ENCODE measurements at places on chromosomes 3 and 15.

DNA sequence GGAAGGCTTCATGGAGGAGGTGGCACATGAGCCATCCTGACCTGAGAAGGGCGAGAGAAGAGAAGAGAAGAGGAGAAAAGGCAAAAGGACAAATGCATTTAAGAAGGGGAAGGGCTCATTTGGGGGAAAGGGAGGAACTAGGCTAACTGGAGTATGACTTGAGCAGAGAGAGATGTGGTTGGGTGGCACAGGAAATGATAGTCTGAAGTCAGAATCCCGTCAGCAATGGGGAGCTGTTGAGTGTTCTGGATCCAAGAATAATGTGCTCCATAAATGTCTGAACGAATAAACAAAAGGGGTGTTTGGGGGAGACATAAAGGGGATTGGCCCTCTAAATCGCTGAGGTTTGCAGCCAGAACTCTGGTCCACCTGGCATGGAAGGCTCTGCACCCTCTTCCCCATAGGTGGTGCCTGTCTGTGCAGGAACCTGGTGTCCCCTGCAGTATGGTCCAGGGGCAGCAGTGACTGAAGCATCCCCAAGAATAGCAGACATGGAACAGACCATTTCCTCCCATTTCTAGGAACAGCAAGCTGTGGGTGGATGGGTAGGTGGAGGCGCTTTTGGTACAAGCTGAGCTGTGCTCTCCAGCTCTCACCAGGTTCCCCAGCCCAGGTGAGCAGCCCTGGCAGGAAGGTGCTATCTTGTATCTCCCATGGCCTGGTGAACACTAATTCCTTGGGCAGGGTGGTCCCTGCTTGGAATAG is 15.2 kb downstream of the CORO2B start:
- no peak for DNase-seq

DNA sequence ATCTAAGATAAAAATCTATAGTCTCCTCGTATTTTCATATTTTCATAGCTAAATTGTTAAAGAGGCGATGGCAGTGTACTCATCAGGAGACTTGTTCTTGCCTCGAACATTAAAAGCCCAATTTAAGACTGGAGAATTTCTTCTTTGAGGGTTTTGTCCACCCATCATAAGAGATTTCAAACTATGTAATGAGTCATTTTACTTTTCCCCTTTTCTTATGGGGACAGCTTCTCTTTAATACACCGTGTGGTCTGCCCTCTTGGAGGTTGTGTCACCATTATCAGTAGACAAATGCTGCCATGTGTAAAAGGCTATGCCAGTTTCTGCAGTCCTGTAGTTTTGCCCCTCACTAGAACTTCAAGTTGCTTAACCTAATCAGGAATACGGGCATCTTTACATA is 16.9 kb downstream of the TGFBR2 start:
- DNase-seq, result no peak

GRCh38 chr3:14206548-14207177 is 28.0 kb downstream of the LSM3 start:
- no peak for DNase-seq

DNA sequence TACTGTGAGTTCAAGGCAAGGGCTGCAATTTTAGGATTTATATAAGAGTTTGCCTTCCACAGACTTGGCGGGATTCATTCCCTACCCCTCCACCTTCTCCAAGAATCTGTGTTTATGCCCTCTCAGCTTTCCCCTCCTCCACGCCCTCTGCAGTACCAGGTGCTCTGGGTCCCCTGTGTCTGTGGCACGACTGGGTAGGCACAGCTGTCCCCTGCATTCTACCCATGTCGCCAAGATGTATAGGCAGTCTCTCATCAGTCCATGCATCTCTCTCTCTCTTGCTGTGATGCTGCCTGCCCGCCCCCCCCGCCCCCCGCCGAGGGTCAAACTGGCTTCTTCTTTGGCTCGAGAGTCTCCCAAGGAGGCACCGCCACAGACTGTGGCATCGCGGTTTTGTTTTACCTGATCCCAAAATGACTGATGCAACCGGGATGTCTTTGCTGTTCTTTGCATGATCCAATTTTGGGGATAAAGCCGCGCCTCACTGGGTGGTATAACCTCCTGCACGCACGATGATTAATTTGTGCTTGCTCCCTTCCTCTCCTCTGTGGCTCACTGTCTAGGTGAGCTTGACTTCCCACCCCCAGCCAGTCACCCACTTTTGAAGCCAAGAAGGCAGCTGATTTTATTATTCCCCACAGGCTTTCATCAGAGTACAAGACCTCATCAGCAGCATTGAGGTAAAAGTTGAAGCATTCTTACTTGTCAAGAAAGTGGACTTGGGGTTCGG is 43.7 kb downstream of the EFCAB12 start:
- no peak for DNase-seq

- DNase-seq, result no peak
Measured at GRCh38 chr3:23869977-23870662, 46.7 kb downstream of the NKIRAS1 start.

DNA sequence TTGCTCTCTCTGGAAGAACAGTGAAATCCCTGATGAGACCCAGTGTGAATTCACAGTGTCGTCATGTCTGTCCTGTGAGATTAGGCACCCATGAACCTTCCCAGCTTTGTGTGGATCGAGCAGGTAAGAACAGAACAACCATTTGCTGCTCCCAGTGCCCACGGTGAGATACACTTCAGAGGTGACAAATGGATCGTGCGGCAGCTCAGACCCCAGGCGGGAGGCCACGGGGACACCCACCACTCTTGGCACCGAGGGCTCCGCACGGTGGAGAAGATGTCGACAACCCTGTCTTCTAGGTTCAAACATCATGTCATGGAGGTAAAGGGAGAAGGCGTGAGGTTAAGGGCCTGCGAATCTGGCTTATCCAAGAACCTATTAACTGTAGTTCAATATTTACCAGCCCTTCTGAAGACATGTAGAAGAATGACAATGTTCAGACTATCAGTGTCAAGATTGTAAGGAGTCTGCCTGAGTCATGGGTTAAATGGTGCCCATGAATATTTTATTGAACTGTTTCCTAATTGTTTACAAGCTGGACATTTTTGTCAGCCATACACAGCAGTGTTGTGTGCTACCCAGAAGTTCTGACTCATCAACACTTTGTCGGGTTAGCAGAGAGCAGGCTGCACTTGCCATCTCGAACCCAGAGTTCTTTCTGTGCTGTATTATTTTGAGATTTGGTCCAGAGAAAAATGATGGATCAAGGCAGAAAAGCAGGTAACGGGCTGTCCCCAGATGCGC is 15.5 kb upstream of the PCSK6 start:
- no peak for DNase-seq

DNA sequence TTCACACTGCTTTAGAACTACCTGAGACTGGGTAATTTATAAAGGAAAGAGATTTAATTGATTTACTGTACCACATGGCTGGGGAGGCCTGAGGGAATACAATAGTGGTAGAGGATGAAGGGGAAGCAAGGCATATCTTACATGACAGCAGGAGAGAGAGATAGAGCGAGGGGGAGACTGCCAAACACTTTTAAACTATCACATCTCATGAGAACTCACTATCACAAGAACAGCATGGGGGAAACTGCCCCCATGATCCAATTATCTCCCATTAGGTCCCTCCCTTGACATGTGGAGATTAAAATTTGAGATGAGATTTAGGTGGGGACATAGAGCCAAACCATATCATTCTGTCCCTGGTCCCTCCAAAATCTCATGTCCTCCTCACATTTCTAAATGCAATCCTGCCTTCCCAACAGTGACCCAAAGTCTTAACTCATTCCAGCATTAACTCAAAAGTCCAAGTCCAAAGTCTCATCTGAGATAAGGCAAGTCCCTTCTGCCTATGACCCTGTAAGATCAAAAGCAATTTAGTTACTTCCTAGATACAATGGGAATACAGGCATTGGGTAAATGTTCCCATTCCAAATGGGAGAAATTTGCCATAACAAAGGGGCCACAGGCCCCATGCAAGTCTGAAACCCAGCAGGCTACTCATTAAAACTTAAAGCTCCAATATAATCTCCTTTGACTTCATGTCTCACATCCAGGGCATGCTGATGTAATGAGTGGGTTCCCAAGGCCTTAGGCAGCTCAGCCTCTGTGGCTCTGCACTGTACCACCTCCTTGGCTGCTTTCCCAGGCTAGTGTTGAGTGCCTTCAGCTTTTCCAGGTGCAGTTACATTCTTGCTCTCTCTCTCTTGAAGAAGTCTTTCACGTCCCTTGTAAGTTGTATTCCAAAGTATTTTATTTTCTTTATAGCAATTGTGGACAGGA is 481.7 kb upstream of the TGFBR2 start:
- DNase-seq, result no peak

GRCh38 chr3:94285872-94286271 is 223.0 kb downstream of the NSUN3 start:
- DNase-seq, result no peak
